T follicular helper cell (primary cell): ENCODE measurements at places on chromosomes 6 and 20.
A peak's percentile ranks its signal among the peaks of the same experiment; 100 is the strongest.

GRCh38 chr6:13668291-13668928 is 43.2 kb downstream of the RANBP9 start:
- DNase-seq: no peak

DNA sequence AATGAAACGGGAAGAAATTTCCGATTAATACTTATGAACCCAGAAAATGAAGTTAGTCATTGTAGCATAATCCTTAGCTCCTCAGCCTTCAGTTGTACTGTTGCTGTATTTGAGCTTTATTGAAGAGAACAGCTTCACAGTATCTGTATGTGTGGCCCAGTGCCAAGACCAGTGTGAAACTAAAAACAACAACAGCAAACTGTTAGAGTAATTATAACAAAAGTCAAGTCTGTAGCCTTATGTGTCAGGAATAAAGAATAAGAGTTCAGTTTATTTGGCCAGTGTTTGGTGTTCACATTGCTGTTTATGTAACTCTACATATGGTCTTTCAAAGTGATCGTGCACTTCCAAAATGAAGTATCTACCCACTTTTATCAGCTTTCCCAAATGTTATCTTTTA is 70.9 kb downstream of the ARID1B start:
- no peak for DNase-seq

- DNase-seq: no peak
These were observed 72.9 kb upstream of the DTNBP1 start for GRCh38 chr6:15735567-15736265.

- no peak for DNase-seq
These were observed 76.3 kb downstream of the BTBD3 start for GRCh38 chr20:11993886-11994461.

DNA sequence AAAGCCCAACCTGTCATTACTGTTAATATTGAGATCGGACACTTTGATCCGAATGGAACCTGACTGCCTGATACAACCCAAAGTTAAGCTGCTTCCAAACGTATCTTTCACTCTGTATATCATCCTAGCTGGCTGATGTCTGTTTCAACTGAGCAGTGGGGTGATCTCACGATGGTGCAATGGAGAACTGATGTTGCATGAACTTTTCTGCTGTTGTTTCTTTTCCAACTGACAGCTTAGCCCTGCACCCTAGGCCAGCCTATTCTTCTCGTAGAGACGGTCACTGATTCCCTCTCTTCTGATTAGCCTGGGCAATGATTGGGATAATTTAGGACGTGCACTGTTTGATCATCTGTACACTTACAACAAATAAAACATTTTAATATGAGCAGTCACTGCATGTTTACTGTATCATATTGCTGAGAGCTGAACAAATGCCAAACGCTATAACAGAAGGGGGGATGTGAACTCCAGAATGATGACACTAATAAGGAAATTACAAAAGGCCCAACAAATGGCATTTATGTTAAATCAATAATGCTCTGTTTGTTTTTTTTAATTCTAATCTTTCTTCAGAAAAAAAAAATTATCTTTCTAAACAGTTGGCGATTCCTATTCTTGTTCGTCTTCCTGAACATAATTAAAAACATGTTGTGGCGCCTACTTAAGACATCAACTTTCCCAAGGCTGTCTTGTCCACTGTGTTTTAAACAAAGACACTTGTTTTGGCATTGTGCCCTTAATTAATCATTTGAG is 184.8 kb downstream of the ZNF217 start:
- no peak for DNase-seq

DNA sequence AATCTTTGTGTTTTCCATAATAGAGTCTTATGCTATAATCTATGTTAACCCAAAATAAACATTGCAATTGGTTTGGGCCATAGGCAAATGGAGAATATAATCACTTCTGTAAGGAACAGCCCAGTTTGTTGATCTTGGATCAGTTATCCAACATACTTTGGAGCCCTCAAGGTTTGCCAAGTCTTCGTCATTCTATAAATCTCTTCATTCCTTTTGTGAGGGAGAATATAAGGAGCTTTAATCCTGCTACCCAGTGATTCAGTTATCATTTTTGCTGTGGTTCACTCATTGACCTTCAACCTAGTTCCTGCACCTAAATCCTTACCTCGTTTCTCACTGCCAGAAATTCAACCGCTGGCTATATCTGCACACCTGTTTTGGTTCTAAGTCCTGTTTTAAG is 500.3 kb upstream of the PTCHD4 start:
- DNase-seq: no peak

- DNase-seq: no peak
These were observed 247.1 kb upstream of the GRIK2 start for GRCh38 chr6:101146389-101146788.

DNA sequence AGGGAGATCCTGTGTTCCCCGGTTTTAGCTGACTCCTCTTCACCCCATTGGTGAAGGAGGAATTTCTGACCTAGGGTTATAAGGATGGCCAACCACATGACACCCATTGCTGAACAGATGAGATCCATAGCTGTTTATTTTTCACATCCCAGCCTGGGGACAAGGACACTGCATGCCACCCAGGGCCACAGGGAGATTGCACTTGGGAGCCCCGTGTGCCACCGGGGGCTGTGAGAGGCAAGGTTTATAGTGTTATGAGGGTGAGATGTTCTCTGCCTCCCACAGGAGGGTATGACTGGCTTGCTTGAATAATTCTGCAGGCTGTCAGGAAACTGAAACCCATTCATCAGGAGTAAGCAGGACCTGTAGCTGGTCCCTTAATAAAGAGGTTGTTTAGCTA is 14.7 kb upstream of the SLPI start:
- DNase-seq: no peak

DNA sequence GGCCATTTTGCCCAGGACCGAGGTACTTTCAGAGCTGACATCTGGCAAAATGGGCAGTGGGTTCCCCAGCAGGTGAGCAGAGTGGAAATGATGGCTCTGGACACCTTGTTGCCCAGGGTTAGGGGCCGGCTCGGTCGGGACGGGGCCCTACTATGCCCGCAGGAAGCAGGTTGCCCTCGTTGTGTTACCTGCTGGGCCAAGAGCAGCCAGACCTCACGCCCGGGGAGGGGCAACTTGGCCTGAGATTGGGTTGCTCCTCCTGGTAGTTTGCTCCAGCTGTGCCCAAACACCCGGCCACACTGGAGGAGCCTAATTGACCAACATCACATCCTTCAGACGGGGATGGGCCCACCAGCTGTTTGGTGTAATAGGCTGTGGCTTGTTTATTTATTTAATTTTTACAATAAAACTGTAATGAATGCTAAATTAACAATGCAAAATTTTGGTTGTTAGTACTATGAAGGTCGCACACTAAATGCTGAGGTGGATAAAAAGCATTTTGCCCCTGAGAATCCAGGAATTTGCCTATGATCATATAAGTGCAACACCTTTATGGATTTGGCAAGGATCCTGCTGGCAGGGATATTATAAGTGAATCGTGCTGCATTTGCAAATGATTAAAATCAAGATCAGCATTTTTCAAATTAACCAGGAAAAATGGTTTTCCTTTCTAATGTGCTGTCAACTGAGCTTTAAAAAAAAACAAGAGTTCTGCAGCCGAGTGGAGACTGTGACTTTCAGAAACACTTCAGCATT is 26.6 kb upstream of the PCMTD2 start:
- no peak for DNase-seq

DNA sequence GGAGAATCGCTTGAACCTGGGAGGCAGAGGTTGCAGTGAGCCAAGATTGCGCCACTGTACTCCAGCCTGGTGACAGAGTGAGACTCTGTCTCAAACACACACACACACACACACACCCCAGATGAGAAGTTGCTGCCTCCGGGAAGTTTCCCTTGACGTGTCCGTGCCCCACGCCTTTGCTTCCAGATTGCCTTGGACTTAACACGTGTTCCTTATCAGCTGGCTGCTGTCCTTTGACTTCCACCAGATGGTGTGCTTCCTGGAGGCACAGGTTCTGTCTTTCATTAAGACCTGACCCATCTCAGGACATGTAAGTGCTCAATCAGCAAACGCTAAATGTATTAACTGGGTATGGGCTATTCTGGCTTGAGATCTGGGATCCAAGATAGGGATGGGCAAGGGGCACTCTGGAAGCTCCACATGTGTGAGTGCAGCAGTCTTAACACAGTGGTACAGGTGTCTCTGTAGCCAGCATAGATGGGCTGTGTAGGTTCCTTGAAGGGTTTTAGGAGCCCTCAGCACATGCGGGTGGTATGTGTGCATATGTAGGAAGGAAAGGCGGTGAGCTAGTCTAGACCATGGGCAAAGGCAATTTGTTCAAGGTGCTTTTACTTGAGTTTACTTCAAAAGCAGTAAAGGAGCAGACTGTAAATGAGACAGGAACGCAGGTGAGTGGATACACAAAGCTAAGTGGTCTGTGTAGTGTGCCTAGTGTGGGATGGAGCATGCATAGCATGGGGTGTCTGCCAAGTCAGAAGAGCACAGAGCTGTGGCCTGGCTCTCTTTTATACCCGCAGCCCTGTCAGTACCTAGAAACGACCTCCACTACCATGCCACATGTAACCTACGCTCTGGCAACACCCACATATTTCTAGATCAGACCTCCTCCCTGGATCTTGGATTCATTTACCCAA is 11.6 kb downstream of the PIGT start:
- no peak for DNase-seq

DNA sequence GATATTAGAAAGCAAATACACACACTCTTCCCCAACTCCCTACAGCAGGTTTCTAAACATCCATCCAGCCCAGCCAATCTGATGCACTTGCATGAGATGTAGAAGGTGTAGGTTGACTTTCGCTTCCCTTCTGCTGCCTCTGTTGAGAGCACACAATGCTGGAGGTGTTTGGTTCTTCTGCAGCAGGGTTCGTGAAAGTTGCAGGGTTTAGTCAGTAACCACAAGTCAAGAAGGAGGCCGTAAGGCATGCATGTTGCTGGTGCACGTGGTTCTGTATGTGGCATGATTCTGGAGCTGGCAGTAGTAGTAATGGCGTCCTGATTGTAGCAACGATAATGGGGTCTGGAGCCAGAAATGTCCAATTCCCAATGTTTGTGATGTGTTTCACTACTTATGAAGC is 53.0 kb downstream of the DEK start:
- DNase-seq: no peak

- DNase-seq: no peak
These were observed 60.4 kb downstream of the SOBP start for GRCh38 chr6:107550241-107550840.

DNA sequence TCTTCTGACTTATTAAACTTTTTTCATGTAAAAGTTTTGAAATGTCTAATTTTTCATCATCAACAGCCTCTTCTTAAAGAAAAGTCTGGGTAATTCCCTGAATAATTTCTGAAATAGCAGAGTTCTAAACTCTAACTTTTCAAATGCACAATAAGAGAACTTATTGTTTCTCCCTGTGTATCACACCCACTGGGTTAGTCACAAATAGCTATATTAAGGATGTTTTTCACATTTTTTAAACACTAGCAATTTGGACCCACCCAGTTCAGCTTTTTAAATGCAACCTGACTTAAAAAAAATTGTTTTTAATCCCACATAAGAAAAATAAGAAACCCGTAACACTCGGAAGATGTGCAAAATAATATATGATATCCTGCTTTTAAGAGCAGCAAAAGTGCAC is 61.4 kb upstream of the UTRN start:
- no peak for DNase-seq

- DNase-seq: no peak
These were observed 52.0 kb downstream of the ME1 start for GRCh38 chr6:83378621-83379388.

DNA sequence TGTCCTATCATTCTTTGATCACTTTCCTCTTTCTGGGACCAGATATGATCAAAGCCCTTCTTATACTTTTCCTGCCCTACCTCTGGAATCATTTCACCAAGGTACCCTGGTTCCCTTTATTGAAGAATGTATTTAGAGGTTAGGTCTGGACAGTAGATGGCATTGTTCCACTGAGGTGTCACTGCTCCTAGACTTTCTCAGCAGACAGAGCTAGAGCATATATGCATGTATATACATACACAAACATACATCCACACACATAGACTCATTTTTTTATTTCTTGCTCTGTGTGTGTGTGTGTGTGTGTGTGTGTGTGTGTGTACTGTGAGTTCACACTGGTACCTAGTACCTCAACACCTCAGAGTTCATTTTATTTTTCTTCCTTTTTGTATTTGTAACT is 40.9 kb downstream of the PTPRA start:
- no peak for DNase-seq

DNA sequence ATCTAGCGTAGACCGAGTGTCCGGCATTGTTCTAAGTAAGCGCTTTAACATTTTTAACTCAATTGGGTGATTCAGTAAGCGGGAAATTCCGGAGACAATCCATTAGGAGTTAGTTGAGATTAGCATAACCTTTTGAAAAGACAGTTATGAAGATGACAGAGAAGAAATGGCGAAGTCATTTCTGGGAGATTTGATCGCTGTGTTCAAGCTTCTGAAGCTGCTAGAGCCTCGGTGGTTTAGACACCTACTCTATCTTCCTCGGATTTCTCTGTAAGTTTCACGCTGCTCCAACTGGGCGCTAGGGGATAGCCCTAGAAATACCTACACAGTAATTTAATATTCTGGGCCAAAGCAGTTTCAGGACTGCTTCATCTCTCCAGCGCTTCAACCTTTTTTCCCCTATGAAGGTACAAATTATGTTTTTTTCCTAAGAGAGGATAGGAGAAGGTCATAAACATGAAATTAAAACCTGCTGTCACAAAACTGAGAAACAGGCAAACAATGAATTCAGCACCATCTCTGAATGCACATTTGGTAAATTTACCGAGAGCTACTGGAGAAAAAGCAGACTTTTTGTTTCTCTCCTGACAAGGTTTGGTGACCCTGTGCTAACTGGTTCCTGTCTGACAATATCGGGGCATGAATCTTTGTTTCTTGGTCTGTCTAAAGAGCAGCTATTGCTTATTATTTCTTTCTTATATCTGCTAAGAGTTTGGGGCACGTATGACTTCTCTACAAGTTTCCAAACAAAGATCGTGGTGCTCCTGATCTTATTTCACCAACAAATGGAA is 22.4 kb downstream of the ZNF311 start:
- peak; percentile 9 for DNase-seq

- DNase-seq: no peak
These were observed at the start of gene SEMG1 for GRCh38 chr20:45206725-45207124. TSS of gene SEMG1 (plus strand) at chr20:45207033. CDS start at chr20:45207054, 21 bp downstream.

DNA sequence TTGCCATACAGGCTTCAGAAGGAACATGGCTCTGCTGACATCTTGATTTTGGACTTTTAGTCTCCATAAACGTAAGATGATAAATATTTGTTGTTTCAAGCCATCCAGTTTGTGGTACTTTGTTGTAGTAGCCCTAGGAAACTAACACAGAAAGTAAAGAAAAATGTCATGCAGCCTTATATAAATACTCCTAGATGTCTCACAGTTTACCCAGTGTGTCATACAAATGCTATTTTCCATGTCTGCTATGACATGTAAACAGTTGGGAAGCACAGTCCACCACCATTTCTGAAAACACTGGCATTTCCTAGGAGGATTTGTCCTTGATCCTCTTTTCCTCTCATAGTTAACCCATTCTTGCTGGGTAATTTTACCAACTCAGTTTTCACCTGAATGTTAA is 30.6 kb upstream of the ME1 start:
- DNase-seq: no peak

GRCh38 chr6:118933855-118934460 is 1.0 kb downstream of the MCM9 start:
- DNase-seq: no peak
